ENCODE measurements at places on chromosomes 7 and 10.
A peak's percentile ranks its signal among the peaks of the same experiment; 100 is the strongest.

GRCh38 chr7:91367812-91368578 lies 103.8 kb downstream of the FZD1 start:
- DNase-seq, result no peak

DNA sequence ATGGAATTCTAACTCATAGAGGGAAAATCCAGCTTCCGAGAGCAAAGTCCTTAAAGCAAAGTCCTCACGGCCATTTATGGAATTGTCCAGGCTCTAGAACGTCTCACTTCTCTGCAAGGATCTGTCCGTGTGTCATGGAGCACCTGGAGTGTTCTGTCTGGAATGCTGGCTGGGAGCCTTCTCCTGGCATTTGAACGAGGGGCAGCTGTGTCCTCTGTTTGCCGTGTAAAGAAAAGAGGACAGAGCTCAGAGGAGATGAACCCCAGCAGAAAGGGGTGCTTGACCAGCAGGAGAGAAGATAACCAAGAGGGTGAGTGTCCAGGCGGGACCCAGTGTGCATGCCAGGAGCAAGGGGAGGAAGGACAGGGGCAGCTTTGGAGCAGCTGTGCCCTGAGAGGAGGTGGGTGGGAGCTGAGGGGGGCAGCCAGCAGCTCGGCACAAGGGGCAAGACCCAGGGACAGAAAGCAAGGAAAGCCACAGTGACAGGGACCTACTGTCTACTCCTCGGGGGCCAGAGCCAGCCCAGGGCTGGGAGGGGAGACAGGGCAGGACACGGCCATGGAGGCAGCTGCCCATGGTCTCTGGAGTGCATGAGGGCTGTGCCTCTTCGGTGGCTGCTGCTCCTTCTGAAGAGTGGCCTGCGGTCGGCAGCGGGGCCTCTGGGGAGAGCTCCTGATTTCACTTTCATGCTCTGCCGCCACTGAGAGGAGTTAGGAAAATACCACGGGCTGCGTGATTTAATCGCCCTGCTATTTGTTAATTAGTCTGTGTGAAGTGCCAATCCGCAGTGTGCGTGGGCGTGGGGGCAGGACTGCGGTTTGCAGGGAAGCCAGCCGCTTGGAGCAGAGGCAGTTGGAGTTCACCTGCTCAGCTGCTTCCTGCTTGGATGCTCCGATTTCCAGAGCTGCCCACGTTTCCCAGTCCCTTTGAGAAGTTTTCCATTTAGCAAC lies 149.3 kb upstream of the SHH start:
- DNase-seq, result no peak

DNA sequence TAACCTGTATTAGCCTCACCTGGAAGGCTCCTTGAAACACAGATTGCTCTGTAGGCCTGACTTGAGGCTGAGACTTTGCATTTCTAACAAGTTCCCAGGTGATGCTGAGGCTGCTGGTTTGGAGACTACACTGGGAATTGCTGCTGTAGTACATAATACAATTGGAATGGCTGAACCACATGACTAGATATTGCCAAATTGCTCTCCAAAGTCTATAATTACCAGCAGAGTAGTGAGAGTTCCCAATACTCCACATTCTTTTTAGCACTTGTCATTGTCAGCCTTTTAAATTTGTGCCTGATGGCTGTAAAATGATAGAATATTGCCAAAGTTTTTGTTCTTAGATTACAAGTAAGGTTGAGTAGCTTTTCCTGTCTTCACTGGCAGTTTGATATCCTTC lies 39.9 kb downstream of the PLEKHA8 start:
- DNase-seq, result peak; percentile 94

GRCh38 chr10:43340619-43341018 lies 30.8 kb upstream of the FXYD4 start:
- DNase-seq, result no peak

DNA sequence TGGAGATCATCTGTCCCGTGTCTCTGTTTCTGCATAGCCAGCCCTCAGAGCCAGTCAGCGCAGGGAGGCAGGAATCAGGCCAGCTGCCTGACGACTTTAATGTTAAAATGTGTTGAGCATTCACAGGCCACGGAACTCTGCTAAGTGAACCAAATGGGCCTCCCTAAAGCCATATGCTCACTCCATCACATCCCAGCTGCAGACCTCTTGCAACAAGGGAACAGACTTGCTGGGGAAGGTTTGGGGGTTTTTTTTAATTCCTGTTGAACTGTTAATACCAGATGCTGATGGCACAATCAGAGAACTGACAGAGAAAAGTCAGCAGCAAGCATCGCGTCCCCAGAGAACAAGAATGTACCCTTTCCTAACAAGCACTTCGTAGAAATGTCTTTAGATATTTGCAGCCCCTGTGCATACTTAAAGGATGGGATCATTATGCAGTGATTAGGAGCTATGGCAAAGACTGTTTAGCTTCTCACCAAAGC lies 900.4 kb upstream of the AUTS2 start:
- DNase-seq, result peak; percentile 92
